ENCODE measurements at places on chromosomes 2 and 18.

DNA sequence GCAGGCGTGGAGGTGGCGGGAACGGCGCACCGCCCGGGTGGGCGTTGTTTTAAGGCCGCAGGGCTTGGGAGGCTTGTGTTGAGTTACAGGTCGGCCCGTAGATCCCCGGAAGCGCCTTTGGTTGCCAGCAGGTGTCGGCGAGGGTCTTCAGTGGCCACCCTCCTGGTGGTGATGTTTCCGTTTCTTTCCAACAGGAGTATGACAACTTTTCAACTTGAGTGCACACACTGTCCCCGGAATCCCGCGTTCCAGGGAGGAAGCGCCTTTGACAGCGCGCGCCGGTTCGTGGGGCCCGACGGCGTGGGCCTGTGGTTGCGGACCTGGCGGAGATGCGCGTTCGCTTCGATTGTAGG is 1.0 kb upstream of the HDAC4 start:
- no peak for DNase-seq

- DNase-seq: no peak
Measured at GRCh38 chr18:47871288-47871687, 59.2 kb downstream of the SMAD2 start.

- DNase-seq: no peak
Measured at GRCh38 chr2:167462379-167462778, 574.1 kb downstream of the XIRP2 start.

DNA sequence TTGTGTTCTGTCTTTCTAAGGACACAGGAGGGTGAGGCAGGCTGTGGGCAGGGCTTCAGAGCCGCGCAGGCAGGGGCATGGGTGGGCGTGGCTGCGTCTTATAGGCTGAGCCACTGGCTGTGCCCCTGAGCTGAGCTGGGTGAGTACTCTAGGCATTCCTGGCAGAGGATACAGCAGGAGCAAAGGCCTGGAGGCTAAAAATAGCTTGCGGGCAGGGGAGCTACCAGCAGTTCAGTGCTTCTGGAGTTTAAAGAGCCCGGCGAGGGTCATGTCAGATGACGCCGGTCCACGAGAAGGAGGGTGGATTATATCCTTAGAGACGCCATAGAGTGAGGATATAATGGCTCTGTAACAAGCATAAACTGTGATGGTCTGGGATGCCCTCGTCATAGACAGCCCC is 31.5 kb upstream of the PDIA6 start:
- DNase-seq: no peak

DNA sequence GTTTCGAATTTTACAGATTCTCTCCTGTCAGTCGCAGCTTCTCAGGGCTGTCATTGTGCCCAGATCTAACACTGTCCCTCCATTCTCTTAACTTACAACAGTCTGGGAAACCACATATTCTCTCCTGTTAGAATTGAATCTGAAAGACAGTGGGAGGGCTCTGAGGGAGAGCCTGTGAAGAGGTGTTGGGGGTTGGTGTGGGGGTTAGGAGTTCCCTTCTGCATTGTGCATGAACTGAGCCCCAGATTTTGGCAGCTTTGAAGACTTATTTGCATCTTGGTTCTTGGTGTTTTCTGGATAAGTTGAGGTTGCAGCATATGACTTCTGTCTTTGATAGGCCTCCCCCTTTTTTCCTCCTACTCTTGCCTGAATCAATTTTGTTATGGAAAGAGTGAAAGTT is 64.1 kb downstream of the TANC1 start:
- no peak for DNase-seq

DNA sequence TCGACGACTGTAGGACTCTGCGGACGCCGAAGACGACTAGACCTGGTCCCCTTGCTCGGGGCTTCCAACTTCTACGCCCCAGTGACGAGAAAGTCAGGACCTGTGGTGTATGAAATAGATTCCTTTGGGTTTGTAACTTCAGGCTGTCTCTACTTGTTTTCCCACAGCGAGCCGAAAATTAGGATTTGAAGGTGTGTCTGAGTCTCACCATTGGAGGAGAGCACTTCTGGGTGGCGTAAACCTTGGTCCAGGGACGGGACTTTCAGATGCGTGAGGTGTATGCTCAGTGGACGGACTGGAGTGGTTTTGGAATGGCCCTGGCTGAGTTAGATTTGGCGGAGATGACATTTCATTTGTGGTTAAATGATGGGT is 1.3 kb downstream of the BIRC6 start:
- peak; percentile 29 for DNase-seq

DNA sequence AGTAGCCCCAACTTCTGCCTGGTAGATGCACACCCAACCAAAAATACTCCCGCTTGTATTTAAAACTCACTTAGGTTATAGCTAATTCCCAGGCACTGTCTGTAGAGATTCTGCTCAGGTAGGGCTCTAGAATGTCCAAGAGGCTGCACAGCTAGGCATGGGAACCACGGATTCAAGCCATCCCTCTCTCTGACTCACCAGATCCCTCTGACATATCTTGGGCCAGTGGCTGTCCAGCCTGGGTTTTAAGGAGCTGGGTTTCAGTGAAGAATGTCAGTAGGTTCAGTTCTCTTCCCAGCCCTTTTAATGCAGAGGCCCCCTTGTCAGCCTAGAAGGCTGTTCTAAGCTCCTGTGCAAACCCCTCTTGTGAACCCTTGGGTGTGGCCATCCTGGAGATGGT is 15.9 kb upstream of the IL1R1 start:
- DNase-seq: no peak

DNA sequence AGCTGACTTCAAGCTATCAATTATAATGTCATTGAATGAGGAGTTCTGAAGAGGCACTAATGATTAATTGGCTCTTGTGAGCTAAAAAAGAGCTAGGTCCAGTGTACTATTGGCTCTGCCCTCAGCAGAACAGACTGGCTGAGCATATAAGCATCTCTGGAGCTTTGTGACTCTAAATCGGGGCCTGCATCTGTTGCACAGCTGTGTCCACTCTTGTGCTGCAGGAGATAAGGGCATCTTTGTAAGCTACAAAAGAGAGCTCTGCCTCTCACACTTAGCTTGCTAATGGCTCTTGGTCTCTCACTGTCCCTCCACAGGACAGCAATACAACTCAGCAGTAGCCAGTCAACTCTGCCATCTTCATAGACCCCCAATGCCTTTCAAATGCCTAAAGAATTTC is 61.5 kb upstream of the L3MBTL4 start:
- no peak for DNase-seq

DNA sequence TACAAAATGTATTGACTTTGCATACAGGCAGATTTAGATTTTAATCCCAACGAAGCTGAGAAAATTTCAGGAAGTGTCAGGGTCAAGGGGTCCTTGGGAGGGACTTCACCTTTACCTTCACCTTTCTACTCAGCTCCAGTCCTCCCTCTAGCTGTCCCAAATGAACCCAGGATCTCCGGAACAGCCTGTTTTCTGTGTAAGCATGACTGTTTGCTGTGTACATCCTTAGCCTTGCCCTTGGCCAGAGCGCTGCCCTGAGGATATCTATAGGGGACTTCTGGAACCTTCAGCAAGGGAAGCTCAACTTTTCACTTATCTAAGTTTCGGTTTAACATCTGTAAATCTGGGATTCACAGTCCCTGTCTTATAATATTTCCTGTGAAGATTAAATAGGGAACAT is 246.8 kb upstream of the ST6GAL2 start:
- no peak for DNase-seq

DNA sequence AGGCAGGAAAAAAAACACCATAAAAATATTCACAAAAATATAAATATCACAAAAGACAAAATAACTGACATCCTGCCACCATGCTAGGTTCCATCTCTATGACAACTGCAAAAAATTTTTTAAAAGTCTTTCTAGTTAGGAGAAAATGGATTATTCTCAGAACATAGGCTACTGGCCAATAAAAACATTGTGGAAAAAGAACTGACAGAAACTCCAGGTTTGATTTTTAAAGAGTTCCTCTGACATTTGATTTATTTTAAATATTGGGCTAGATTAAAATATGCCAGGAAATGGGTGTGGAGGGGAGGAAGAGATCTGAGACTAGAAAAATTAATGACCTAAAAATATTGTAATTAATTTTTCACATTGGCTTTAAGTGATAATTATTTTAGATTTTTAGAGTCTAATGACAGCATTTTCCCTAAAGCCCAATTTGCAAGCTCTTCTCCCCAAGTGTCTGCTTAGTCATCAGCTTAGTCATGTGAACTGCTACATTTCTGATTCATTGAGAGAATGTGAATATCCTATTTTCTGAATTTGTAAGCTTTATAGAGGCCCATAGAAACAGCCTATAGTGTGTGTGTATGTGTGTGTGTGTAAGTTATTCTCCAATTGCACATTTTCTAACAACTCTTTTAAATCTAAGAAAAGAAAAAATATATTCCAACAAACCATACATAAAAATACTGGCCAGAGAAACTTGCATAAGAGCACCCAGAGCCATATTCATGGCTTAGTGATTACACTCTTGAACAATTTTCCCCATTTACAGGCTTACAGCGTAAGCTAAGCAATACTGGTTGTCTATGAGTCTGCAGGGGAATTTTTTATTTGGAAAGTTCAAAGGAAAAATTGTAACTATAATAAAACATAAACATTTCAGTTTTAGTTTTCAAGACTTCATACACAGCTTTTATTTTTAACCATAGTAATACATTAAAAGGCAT is 48.4 kb downstream of the TMEFF2 start:
- no peak for DNase-seq

- no peak for DNase-seq
Measured at GRCh38 chr2:40433736-40434135, 18.2 kb downstream of the SLC8A1 start.

DNA sequence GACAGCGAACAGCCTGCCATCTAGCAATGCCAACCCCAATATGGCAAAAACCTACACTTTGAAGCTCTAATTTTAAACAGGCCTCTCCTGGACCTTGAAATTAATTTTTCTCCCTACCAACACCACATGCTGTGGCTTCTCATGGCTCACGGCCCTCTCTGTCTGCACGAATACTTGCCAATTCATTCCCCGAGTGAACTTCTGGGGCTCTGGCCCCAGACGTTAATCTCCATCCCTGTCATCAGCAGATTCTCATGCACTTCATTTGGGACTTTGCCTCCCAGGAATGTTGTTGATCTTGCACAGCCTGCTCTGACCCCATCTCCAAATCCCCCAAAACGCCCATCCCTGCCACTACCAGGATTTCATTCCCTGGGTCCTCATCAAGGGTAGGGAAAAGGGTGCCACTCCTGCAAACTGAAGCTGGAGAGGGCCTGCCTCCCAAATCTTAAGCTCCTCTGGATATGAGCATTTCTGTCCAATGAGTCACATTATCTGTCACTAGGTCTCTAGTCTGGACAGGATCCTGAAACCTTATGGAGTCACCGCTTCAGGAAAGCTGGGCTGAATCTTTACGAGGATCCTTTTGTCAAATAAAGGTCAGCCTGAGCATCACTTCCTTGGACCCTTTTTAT is 10.4 kb downstream of the FIGLA start:
- DNase-seq: no peak

GRCh38 chr2:167681234-167682015 is 566.0 kb downstream of the STK39 start:
- DNase-seq: no peak

DNA sequence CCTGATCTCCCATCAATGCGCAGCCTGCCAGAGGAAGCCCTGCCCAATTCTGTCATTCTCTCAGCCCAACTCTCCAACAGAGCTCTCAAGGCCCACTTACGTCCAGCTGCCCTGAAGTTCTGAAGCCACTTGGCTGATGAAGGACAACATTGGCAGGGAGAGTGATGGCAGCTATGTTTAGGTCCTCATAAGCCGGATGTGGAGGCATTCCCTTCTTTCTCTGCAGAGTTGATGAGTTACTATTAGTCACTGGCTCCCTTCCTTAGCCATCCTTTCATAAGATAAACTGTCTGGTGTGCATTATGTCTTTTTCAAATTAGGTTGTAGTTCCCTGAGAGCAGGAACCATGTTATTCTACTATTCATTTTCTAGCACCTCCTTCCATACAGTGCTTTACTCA is 22.5 kb upstream of the TACR1 start:
- DNase-seq: no peak

GRCh38 chr18:58800582-58800981 is 64.1 kb upstream of the ZNF532 start:
- no peak for DNase-seq

DNA sequence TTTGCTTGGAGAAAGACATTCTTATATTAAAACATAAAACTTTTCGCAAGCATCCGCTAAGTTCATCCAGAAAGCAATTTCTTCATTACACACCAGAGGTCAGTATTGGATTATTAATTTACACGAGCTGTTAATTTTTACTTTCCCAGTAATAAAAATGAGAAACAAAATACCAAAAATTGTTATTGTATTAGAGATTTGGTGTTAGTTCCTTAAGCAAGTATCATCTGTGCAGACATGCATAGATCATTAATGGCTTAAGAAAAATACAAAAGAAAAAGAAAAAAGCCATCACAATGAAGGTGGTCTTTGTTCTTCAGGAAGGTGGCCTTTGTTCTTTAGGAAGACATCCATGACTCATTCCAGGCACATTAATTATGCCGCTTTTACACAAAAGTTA is 53.6 kb upstream of the HNMT start:
- no peak for DNase-seq

DNA sequence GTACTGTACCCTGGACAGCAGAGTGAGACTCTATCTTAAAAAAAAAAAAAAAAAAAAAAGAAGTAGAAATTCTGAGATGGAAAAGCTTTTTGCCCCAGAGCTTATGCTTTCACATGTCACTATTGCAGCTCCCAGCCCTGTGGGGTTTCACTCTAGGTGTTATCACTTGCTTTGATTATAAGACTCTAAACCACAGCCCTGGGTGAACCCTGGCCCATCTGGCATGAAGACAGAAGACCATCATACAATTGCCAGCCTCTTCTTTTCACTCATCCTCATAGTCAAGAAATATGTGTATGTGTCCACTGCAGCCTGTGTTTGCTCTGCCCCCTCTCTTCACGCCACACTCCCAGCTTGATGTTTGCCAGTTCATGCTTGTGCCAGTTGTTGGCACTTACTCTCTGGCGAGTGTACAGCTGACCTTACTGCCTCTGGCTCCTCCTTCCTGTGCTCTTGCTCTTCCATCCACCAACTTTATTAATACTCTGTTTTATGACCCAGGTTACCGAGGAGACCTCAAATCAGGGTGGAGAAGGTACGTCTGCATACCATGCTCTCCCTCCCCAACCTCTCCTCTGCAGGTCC is 136.7 kb upstream of the NCK2 start:
- DNase-seq: no peak

DNA sequence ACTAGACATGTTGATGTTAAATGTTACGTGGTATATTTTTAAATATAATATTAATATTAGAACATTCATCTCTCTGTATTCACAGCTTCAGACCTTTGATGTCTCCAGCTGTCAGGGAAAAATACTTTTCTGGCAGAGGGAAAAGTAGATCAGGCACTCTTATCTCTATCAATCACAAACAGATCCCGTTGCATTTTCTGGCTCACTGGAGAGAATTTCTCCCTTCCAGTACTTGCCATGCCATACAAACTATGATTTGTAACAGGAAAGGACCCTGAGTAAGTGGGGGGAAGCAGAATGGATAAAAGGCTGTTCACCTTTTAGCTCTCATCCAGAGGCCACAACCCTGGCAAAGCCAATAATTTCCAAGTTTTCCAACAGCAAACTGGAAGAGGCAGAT is 158.0 kb downstream of the TCF4 start:
- no peak for DNase-seq
